AML-193 (cell line): ENCODE measurements at places on chromosomes 12 and 14.

GRCh38 chr12:64890873-64891468 is 66.5 kb downstream of the TBC1D30 start:
- DNase-seq, result peak; percentile 58

DNA sequence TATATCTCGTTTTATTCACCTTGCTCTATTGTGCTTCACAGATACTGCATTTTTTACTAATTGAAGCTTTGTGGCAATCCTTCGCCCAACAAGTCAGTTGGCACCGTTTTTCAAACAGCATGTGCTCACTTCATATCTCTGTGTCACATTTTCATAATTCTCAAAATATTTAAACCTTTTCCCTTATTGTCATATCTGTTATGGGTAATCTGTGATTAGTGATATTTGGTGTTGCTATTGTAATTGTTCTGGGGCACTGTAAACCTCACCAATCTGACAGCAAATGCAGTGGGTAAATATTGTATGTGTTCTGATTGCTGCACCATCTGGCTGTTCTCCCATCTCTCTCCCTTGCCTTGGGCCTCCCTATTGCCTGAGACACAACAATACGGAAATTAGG is 191.3 kb downstream of the BTG1 start:
- DNase-seq, result no peak

DNA sequence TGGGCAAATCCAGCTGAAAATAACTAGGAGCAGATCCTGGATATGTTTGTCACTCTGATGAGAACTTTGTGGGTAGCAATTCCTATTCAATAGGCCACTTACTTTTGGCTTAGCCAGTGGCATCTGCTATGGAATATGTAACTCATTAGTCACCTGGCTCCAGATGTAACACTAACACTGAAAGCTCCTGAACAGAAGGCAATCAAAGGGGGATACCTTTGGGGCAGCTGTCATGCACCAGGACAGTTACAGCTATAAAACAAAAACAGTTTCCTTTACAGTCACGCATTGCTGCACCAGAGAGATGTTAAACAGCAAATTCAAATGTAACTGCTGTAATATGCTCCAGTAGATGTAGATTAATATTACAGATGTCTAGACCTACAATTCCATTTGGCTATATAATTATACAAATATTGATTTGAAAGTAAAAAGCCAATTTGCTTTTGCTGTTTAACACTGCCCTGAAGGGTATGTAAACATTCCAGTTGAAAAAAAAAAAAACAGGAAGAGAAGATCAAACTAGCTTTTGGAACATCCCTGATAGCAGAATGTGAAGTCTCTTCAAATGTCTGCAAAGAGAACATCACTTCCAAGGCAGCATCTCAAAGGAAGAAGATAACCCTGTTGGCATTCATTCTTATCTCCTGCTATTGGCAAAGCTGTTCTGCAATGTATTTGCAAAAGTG is 18.4 kb downstream of the RACGAP1 start:
- no peak for DNase-seq

GRCh38 chr12:46370380-46370734 is 2.2 kb downstream of the SLC38A2 start:
- no peak for DNase-seq

DNA sequence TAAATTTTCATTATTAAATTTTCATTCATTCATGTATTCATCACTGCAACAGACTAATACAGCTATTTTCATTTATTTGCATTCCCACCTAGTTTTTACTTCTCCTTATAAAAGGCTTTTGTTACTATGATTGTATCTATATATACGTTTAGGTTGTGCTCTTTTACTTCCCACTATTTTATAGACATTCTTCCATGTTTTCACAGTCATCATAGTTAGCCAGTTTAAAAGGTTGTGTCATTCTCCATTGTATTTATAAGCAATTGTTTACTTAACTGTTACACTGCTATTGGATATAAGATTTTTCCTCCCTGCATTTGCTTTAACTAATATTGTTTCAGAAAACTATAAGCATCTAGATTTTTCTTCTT is 12.0 kb downstream of the ABHD12B start:
- no peak for DNase-seq

DNA sequence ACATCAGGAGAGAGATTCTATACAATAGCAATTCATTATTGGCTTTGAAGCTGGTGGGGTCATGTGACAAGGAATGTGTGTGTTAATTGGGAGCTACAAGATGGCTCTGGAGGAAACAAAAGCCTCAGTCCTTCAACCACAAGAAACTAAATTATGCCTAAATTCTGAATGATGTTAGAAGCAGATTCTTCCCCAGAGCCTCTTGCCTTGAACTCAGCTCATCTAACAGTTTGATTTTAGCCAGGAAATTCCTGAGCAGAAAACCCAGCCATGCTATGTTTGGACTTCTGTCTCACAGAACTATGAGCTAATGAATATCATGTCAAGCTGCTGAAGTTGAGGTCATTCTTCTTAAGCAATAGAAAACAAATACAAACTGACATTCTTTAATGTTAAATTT is 274.7 kb downstream of the SLC6A15 start:
- no peak for DNase-seq

GRCh38 chr12:45670346-45671065 is 59.0 kb upstream of the ARID2 start:
- DNase-seq, result peak; percentile 98

GRCh38 chr14:38255673-38256532 is at the start of gene CLEC14A:
Gene CLEC14A, minus strand, starts transcription at chr14:38256093. Its CDS starts 71 bp downstream, at chr14:38256022.
- no peak for DNase-seq

- DNase-seq, result no peak
Measured at GRCh38 chr14:101732118-101732517, 29.4 kb upstream of the PPP2R5C start.

DNA sequence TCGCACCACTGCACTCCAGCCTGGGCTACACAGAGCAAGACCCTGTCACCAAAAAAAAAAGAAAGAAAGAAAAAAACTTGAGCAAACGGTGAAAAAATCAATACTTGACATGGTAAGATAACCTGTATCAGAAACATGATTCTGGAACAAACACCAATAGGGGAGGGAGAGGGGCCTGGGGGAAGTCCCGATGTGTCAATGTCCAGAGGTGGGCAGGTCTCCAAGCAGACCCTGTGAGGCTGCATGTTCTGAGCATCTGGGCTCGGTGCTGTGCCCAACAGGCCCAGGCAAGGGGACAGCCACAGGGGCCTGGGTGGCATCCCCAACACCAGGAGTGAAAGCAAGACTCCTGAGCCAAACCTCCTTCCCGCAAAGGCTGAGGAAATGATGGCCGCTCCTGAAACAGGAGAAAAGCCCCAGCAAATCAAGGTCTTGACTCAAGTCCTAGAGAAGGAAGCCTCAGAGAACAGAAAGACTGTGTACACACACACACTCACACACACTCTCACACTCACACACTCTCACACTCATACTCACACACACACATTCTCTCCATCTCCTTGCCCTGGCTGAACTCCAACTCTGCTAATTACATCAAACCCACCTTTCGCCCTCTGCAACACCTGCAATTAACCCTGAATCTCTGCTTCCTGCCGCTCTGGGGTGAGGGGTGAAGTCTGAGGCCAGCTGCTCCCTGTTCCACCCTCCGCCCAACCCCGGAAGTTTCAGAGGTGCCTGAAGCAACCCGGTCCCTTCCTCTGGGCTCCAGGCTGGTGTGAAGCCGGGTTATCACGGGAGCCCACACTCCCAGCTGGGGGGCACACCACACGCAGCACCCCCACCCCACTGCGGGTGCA is 20.4 kb downstream of the CCDC88C start:
- DNase-seq, result peak; percentile 36
